ENCODE measurements at places on chromosomes 3 and 15.

- DNase-seq = no peak
Measured at GRCh38 chr15:58286523-58286922, 145.3 kb upstream of the LIPC start.

DNA sequence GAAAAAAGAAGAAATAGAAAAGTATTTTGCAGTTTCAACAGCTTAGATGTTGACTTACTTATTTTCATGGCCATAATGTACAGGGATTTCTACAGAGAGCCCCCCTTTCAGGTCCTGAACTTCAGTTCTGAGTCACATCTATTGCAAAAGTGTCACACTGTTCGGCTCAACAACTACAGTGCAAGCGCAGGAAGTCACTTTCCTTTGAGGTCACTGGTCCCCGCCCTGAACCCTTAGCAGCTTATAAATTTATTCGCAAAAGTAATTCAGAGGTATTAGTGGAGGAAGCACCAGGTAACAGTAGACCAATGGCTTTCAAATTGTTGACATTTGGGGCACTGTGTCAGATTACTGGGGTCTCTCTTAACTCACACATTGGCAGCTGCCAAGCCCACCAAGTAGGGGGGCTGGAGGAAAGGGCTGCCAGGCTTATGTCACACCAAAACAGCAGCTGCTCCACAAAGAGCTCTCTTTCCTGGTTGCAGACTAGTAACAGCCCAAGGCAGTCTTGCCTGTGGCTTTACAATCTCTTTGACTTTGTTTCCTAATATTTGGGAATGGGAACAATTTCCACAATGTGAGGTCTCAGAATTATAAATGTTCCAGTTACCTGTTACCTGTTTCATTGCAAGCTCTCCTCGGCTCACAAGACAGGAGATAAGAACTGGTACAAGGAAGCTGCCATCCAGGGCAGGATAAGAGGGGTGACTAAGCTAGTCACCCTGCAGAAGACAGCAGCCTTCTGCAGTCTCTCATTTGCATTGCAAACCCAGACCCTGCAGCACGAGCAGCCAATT, 130.2 kb upstream of the STRIT1 start:
- no peak for DNase-seq

- no peak for DNase-seq
Measured at GRCh38 chr3:11245276-11245675, 26.9 kb upstream of the ATG7 start.

DNA sequence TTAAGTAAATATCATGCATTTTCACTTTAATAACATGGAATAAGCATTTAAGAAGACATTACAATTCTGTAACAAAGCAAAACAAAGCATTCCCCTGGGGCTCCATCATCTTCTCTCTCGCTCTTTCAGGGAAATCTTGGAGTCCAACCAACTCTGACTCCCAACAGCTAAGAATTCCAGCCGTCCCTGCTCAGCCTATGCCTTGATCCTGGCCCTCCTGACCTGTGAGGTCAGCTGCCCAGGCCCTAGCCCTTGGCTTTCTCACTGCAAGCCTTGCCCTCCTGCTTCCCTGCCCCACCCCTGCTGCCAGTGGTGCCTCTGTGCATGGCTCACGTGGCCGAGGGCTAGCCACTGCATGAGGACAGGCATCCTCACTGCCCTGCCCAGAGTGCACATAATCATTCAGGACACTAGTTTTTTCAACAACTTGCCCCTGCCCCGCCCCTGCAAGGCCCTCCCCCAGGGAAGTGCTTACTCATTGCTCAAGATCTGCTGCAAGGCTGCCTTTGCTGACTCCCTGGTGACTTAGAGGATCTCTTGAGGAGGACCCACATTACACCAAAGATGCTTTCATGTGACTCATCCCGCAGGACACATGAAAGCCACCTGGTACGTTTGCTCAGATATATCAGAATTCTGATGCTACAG, 37.6 kb downstream of the MTMR10 start:
- DNase-seq = no peak

DNA sequence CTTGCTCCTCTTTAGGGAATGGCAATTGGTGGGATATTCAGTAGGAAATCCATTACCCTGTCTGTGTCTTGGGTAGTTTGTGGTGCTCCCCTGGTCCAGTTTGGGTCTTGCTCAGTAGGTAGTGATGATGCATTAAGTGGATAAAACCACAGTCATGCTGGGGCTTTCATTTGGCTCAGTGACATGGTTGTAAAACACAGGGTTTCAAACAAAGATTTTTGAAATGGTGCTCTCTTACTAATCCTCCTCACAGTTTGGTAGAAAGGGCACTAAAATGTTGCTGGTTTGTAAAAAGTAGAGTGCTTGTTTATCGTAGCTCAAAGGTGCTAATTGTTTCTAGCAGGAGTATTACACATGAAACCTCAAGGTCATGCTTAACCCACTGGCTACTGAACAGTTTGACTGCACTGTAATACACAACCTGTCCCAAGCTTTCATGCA, 22.9 kb downstream of the BBX start:
- no peak for DNase-seq

- DNase-seq = no peak
Measured at GRCh38 chr3:152976239-152976638, 141.3 kb downstream of the P2RY1 start.

DNA sequence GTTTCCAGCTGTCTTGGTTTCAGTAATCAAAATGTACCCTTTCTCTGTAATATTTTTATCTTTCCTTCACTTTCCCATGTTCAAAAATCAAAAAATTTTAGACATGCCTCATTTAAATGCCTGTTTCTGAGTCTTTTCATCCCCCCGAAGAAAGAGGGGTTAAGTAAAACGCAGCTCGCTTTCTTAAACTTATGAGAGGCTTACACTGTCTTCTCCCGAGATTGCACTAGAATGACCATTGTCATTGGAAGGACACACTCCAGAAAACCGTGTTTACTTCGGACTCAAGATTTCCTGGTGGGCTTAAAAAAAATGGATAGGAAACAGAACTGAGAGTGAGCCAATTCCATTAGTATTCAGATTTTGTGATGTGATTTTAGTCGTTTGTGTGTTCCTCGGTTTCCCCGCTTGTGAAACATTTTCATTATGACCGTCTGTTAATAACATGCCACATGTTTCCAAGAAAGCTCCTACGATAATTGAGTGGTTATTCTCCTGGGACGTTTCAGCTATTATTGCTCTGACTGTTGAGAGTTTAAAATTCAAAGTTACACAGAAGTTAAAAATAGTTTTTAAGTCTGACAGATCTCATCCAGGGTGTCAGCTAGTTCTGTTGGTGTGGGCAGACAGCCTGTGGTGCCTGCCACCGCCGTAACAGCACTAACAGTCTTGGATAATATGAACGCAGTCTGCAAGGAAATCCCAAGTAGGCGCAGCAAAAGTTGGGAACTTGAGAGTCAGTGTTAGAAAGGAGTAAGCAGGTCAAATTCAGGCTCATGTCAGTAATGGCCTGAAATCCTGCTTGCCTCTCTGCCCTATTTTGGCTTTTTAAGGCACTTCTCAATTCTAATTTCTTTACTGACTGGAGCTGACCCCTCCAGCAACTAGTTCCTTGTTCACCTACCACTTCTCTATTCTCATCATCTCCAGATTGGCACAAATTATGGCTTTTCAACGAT, 1.5 kb downstream of the CRYBG3 start:
- no peak for DNase-seq

- DNase-seq = no peak
Measured at GRCh38 chr3:122937745-122938144, 89.8 kb downstream of the SEMA5B start.

DNA sequence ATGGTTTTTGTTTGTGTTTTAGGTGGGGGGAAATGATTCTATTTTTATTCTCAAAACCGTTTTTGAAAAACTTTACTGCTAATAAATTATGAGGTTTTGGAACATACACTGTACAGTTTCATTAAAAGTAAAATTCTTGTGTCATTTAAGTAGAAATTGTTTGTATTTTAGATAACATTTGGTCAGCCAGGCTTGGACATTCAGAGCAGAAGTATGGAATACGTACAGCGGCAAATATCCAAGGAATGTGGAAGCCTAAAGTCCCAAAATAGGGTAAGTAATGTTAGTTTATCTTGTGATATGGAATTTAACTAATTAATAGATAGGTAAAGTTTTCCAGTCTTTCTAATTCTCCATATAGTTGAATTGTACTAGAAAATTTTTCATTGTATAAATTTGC, 96.6 kb downstream of the SPRED1 start:
- DNase-seq = no peak

DNA sequence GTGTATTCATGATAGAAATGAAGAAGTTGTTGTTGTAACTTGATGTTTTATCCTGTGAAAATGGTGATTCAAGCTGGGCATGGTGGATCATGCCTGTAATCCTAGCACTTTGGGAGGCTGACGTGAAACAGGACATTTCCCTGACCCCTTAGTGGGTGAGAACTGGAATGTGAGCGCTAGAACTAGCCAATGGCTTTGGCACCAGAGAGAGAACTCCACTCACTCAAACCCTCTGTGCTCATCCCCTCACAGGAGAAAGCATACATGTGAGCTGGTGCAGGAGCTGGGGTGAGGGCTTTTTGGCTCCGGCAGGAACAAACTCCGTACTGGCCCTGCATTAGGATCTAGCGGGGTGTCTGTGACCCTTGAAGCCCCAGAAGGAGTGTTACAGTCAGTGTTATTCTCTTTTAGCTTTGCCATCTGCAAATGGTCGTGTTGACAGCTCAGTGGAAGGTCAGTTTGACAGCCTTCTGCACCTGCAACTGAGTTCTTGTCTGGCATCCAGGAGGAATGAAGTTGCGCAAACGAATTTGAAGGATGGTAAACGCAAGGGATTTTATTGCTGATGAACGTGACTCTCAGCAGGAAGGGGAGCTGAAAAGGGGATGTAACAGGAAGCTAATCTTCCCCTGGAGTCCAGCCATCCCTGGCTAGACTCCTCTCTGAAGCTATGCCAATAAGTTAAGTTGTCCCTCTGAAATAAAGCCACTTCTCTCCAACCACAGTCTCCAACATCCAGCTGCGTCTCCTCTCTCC, 1016.6 kb upstream of the CADM2 start:
- DNase-seq = no peak

GRCh38 chr15:39058351-39059131, 493.9 kb upstream of the RASGRP1 start:
- DNase-seq = peak; percentile 73

GRCh38 chr15:70845602-70846360, 8.2 kb downstream of the LARP6 start:
- DNase-seq = no peak

DNA sequence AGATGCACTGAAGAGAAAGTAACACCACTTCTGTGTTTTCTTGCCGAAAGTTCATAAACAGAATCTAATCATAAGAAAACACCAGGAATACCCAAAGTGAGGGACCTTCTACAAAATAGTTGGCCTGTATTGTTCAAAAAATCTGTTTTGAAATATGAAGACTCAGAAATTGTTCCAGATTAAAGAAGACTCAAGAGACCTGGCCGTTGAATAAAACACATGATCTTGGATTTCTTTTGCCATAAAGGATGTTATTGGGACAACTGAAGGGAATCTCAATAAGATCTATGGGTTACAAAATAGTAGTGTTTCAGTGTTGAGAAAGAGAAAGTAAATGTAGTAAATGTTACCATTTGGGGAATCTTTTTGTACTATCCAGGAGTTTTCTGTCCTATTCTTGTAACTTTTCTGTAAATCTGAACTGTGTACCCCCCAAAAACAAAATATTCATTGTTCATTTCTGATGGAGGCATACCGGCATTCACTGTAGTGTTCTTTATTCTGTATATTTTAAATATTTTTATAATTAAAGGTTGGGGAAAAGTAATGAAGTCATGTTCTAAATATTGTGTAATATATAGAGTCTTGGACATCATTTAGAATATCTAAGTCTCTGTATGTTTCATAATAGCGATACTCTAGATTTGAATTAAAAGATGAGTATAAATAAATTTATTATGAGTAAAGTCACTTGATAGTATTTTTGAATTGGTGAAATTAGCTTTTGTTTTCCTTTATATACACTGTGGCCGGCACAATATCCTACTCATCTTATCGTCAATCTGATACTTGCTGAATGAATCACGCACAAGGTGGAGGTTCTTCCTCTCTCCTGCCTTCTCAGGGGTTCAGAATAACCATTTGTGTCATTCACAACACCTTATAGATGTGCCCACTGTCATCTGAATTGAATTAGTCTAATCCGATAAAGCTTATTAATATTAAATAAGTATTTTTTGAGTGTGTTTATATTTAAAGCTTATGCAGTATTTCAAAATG, 66.7 kb downstream of the TRAK1 start:
- no peak for DNase-seq

DNA sequence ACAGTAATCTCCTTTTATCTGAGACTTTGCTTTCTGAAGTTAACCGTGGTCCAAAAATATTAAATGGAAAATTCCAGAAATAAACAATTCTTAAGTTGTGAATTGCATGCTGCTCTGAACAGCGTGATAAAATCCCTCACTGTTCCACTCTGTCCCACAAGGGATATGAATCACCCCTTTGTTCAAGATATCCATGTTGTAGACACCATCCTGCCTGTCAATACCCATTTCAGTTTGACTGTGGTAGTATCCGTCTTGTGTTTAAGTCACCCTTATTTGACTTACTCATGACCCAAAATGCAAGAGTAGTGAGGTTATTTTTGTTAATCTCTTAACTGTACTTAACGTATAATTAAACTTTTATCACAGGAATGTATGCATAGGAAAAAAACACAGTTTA, 435.0 kb downstream of the SHQ1 start:
- no peak for DNase-seq

- no peak for DNase-seq
Measured at GRCh38 chr3:64441861-64442260, 216.6 kb upstream of the PRICKLE2 start.

- DNase-seq = no peak
Measured at GRCh38 chr3:112908252-112908651, 61.6 kb upstream of the CD200R1L start.

- no peak for DNase-seq
Measured at GRCh38 chr3:189824629-189825312, 193.6 kb downstream of the TP63 start.

DNA sequence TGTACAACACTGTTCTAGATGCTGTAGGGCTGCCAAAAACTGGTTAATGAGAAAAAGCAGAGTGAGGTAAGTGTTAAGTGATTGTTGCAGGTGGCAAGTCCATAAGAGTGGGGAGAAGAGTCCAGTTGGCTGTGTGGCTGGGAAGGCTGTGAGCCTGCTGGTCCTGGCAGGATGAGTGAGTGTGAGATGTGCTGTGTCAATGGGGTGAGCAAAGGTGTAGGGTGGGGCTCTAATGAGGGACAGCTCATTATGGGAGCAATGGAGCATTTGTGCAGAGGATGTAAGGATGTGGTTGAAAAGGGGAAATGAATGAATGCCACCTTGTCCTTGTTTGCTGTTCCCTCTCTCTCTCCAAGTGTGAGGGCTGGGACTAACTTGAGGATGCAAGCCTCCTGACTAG, 145.3 kb upstream of the ROPN1 start:
- no peak for DNase-seq

DNA sequence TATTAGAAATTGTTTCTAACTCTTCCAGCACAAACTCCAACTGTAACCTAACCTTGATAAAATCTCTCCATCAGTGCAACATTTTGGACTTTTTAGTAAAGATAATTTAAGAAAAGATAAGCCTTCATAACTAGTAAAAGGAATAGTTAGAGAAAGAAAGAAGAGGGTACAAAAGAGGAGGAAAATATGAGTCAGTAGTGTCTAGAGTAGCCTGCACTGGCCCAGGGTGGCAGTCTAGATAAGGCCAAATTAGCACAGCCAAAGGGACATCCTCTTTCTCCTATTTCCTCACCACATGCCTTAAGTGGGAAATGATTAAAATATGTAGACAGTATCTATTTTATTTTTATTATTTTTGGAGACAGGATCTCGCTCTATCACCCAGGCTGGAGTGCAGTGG, 3.7 kb downstream of the PROS1 start:
- no peak for DNase-seq

Measured in cerebellar cortex (tissue), 1 donor.